Adipocyte (in vitro differentiated cells): ENCODE measurements at places on chromosomes 5 and 9.

- no peak for DNase-seq
Observed at GRCh38 chr5:127066721-127067120, 6.6 kb downstream of the C5orf63 start.

DNA sequence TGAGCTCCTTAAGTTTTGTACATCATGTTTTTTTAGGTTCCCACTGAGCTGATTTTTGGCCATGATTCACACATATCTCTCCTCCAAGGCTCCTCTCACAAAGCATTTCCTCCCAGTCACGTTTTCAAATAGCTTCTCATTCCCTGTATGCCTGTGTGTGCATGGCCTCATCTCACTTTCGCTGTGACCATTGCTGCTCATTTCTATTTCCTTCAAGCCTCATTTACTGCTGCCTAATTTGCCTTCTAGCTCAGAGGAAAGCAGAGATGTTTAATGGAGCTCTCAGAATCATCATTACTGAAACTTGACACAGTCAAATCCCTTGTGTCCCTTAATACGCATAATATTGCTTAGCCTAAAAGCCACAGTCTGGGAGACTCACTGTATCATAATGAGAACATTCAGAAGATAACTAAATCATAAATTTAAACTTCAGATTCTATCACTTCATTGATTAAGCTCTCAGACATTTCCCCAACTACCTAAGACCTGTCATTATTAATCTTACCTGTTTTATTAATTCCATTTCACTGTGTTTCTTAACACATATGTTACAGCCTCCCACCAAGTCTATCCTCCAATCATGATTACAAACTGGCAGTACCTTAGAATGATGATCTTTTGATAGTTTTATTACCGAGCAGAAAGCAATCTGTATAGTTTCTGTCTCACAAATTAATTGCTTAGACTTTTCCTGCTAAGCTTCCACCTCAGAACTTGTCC, 278.3 kb upstream of the PTGER4 start:
- DNase-seq: no peak

- DNase-seq: no peak
Observed at GRCh38 chr5:93192683-93193082, 388.3 kb downstream of the NR2F1-AS1 start.

DNA sequence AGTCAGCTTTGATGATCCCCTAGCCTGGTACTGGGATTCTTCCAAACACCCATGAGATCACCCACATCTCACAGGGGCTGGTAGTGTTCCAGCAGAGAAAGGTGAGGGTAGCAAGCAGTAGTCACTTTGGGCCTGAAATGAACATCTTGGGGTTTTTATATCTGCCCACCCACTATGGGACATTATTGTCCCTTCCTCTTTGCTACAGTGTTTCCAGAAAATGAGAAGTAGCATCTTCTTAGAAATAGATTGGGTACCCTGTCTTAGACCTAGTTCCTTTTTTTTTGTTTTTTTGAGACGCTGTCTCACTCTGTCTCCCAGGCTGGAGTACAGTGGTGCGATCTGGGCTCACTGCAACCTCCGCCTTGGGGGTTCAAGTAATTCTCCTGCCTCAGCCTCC, 249.2 kb upstream of the ANKRD55 start:
- no peak for DNase-seq

DNA sequence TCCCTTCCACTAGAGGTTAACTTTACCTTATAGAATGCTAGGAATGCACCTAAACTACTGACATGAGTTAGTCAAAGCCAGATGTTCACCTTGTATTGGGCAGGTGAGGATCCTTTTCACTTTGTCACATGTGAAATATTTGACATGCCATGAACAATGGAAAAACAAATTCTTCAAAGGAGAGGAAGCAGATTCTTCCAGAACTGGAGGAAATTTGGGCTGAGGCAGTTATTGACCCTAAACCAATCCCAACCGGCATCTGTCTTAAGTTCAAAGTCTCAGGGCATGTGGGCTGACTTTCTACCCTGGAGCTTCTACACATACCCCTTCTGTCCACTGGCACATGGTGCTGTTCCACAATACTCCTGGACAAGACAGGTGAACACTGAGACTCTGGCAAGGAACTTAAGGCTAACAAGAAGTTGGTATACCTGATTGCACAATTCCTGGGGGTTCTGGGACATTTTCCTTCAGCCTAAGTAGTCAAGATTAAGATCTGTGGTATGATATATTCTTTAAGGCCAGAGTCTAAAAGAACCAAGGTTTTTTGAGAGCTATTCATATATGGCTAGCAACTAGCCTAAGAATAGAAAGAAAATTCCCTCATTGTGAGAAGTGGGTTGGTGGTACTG, 2.6 kb downstream of the VLDLR start:
- DNase-seq: no peak

- no peak for DNase-seq
Observed at GRCh38 chr9:15670246-15670645, 117.4 kb downstream of the CCDC171 start.

- DNase-seq: peak; percentile 30
Observed at GRCh38 chr5:36378551-36378950, 76.8 kb upstream of the RANBP3L start.

DNA sequence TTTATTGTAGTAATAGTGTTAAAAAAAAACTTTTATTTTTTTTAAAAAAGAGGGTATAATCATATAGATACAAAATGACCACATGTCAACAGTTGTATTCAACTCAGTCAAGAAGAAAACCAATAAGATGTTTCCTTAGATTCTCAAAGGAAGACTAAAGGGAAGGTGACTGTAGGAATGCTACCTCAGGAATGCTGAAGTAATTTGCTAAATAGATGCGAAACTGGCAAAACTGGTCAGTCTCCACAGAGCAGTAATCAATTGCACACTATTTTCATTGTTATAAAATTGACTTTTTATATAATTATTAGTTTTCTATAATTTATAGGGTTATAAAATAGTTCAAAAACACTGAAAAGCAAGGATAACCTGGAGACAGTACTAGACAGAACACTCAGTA, 204.8 kb downstream of the GABRG2 start:
- DNase-seq: no peak

GRCh38 chr9:69197687-69198086, 23.6 kb downstream of the TJP2 start:
- DNase-seq: no peak

DNA sequence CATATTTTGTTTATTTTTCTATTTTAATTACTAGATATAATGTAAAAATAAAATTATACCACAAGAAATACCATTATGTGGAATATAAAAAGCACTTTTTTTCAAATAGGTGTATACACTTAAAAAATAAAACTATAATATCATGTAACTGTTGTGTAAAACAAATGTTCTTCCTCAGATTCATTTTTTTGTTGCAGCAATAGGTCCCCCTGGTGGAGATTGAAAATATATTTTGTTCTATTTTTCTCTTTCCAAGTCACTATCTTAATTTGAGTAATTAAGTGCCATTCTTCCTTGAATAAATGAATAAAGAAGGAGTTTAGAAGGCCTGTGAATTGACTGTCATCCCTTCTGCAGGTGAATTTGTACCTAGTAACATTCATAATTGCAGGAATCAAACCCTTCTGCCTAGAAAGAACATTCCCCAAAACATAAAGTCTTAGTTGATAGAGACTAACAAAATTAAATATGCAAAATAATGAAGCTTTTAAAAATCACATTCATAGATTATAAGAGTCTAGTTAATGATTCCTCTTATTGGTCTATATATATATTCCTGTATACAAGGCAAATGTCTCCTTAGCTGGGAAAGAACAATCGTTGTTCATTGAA, 23.4 kb downstream of the CETN3 start:
- peak; percentile 71 for DNase-seq

DNA sequence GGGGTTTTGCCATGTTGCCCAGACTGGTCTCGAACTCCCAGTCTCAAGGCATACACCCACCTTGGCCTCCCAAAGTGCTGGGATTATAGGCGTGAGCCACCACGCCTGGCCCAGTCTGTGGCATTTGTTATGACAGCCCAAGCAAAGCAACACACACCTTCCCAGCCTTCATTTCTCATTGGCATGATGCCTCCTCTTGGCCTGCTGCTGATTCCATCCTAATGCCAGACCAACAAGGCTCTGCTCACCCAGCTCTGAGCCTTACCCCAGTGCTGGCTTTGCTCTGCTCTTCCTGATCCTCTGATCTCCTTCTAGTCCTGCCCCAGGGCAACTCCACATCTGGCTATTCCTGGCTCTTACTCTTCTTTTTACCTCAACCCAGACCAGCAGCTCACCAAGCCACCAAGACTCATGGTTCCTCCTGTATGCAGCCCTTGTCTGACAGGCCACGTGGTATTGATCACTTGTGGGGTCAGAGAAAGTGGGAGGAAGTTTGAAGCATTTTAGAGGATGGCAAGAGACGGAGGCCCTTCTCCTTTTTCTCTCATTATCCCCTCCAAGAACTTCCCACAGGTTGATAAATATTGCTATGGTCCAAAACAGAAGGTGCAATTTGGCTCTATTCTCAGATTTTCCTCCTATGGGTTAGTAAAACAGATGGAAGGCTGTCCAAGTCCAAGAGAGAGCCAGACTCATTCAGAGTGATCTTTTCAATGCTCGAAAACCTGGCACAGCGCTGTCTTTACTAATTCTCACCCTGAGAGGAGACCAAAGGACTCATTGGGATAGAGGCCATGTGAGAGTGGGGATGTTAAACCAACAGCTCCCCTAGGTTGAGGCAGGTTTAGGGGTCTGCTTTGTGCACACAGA, 958 bp downstream of the CD180 start:
- no peak for DNase-seq

DNA sequence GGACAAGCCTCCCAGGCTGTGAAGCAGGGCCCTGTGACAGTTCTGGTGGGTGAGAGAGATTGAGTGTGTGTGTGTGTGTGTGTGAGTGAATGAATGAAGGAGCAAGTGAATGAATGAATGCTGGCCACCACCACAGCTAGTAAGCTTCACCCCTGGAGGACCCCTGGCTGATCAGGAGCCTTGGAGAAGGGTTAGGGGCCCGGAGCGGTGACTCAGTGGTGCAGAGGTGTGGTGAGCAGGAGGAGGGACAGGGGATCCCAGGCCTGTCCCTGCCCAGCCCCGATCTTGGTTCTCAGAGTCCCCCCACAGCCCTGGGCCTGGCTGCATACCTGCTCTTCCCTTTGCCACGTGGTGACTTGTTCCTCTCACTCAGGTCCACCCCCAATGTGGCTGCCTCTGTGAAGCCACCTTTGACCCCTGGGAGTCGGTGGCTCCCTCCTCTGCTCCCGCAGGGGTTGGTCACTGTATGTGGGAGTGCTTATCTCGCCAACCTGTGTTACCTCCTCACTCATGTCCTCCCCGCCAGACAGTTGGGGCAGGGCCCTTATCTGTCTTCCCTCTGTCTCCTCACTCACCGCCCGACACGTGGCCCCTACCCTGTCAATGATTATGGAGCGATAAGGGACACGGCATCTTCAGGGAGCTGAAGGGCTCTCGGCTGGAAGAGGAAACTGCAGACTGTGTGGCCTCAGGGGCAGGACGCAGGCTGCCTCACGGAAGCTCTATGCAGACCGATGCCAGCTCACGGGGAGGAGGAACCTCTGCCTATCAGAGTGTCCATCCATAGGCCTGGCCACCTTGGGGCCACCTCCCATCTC, 99.9 kb upstream of the PITX1 start:
- DNase-seq: no peak

DNA sequence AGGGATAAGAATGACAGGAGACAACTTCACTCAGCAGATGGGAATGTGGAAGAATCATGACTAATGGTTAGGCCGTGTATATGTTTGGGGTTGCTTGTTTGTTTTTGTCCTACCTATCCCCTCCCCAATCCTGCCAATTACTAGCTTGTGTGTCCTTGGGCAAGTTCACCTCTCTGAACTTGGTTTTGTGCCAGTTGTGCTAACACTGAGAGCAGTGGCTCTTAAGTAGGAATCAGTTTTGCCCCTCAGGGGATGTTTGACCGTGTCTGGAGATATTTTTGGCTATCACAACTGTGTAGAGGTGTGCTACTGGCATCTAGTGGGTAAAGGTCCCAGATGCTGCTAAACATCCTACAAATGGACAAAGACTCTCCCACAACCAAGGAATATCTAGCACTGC, 287.0 kb downstream of the DMRT2 start:
- no peak for DNase-seq

DNA sequence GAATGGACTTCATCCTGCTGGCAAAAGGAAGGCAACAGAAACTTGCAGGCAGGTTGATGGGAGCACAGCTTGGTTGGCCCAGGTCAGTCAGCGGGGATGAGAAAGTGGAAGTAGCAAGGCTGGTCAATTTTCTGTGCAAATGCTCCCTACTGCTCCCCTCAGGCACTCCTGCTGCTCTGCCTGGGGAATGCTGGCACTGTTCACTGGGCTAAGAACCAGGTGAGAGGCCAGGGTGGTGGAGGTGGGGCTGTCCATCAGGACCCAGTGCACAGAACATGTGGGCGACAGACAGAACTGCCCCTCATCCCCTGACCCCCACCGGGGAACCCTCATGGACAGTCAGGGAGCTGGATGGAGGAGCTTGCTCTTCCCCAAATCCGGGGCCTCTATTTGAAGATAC, 593.1 kb downstream of the IRX1 start:
- no peak for DNase-seq

DNA sequence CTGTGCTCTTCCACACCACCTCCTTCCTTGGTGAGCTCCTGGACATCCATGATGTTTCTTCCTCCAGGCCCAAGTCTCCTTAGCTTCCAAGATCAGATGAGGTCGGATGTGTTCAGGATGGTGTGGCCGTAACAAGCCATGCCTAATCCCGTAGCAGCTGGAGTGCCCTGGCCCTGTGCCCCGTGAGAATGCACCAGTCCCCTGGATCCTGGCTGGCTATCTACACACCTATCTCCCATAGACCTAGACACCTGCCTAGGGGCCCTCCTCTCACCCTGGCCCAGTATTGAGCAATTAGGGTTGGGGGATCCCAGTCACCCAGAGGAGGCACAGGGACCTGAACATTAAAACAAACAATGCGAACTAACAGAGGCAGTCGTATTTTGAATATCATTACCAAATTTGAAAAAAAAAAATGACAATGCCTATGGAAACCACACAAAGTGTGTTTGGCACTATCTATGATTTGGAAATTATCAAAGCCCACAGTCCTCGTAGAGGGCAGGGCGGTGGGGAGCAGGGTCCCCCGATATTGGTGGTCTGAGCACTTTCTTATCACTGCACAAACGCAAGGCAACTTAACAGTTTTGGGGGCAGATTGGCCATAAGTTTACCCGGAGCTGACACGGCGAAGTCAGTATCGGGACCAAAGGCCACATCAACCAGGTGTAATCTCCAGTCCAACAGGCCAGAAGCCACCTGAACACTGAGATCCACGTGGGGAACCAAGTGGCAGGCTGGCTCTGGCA, 13.2 kb downstream of the ENG start:
- DNase-seq: no peak

- DNase-seq: no peak
Observed at GRCh38 chr9:23743036-23743435, 83.0 kb downstream of the ELAVL2 start.

- no peak for DNase-seq
Observed at GRCh38 chr5:57577432-57578175, 95.0 kb upstream of the ACTBL2 start.
